Right cardiac atrium (tissue), 5 donors: ENCODE measurements at places on chromosomes 5 and 9. TPM values are rescaled to one million over a fixed set of nuclear protein-coding genes. Genes with fewer than 3 reads are reported as not detected.

The SLC6A7 gene
- not detected for total RNA-seq

DNA sequence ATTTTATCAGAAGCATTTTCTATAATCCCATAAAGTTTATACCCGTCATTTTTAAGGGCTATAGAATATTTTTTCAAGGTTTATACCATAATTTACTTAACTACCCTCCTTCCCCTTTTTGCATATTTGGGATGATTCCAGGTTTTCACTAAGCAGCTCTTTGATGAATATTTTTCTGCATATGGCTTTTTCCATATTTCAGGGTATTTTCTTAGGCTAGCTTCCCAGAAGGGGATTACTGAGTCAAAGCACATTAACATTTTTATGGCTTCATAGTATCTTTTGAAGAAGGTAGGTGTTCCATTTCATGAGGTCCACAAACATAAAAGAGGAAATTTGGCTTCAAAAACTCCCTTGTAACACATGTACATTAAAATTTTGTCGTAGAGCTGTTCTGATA, 14.6 kb upstream of the COL15A1 start:
- no peak for DNase-seq

GRCh38 chr5:53359916-53360517, 120.4 kb upstream of the FST start:
- no peak for DNase-seq

- DNase-seq: no peak
Measured at GRCh38 chr9:18350995-18351595, 122.9 kb upstream of the ADAMTSL1 start.

GRCh38 chr9:115517335-115518075, 399.5 kb upstream of the TNC start:
- DNase-seq: no peak

The FAM153A gene
- 15.7 TPM for total RNA-seq

The ARL14EPL gene
- not detected for total RNA-seq

DNA sequence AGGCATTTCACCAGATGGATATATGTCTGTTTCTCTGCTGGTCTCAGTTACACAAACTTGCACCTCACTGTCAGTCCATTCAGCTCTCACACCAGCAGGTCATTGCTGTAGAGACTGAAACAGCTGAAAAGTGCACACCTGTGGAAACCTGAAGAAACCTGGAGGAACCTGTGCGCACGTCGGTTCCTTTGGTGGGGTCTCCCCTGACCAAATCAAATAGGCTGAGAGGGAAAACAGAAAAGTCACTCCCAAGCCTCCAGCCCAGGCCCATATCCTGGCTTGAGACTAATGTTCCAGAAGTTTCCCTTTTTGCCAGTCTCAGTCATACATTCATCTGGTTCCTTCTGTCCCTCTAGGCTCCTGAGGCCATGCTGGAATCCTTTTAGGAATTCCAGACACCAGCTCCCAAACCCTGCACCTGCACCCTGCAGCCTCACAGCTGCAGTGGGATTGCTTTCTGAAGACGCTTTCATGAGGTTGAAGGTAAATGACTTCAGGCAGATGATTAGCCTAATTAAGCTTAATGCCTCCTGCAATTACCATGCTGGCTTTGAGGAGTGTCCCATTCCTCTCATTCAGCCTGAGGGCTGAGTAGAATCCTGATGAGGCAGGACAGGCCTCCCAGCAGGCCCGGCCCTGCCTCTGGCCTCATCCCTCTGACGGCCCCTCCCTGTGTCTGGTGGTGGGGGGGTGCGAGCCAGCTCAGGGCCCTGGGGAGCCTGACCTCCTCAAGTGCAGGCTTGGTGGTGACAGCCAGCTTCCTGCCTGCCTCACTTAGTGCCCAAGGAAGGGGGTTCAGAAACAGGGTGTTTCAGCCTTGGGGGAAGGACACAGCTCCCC, 24.3 kb upstream of the CXCL14 start:
- no peak for DNase-seq
